ENCODE measurements at places on chromosomes 4 and X. TPM values are rescaled to one million over a fixed set of nuclear protein-coding genes. Genes with fewer than 3 reads are reported as not detected.

Gene GCNA
- total RNA-seq: 1.9 TPM

Gene PDZD4
- 0.22 TPM for total RNA-seq

Gene THAP9
- total RNA-seq: 5.2 TPM

Gene MID2
- 15.1 TPM for total RNA-seq

Gene TACR3
- under 0.01 TPM for total RNA-seq

Gene PCDH10
- 1.7 TPM for total RNA-seq

Gene MXRA5
- total RNA-seq: 49.0 TPM

Gene GAGE12J
- not detected for total RNA-seq

Gene TMEM271
- total RNA-seq: not detected

Measured in uterine smooth muscle cell (primary cell).